ENCODE measurements at places on chromosomes 7 and 10.

GRCh38 chr7:36522453-36523007 lies 132.9 kb downstream of the ANLN start:
- DNase-seq = no peak

DNA sequence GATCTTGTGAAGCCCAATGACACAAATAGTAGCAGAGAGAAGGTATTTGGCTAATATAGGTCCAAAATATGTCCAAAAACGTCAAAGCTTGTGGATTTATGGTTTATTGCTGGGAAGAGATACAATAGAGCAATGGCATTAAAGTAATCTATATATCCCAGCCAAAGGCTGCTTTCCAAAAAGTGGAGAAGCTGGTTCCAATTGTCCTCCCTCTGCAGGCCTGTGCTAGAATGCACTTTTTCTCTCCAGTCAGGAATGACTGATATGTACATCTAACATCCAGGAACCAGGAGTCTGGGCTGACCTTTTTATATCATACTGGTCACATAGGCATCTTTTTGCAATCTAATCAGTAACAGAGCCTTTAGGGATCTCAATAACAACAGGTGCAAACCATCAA lies 167.1 kb upstream of the FAM3C start:
- DNase-seq = no peak

DNA sequence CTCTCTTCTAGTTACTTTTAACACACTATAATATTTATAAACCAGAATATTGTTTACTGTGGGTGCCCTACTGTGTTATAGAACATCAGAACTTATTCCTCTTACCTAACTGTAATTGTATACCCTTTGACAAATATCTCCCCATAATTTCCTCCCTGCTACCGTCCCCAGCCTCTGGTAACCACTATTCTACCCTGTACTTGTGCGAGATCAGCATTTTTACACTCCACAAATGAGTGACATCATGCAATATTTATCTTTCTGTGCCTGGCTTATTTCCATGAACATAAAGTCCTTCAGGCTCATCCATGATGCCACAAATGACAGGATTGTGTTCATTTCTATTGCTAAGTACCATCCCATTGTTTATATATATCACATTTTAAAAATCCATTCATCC lies 139.8 kb upstream of the RSU1 start:
- DNase-seq = no peak

DNA sequence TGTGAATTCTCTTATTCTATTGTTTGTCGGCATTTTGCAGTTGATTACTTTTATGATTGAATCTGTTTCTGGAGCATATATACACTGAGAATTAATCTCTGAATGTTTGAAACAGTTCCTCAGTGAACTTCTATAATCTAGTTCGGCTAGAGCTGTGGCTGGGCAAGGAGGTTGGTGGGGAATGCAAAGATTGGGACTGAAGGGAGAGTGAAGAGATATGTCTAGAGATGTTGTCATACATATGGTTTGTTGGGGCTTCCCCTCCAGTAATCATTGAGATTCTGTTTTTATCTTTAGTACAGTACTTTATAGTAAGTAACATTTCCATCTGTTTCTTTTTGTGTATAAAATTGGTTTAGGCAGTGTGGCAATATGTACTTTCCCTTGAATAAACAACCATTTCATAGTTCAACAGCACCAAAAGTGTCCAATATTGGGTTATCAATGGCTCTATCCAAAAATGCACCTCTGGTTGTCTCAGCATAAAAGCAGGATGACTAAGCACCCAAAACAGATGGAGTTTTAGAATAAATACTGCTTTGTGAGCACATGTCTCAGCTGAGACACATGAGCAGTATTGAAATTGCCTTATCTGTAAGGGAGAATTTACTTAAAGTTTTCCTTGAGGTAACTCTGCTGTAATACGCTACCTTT lies 36.7 kb downstream of the WAC start:
- peak; percentile 34 for DNase-seq

DNA sequence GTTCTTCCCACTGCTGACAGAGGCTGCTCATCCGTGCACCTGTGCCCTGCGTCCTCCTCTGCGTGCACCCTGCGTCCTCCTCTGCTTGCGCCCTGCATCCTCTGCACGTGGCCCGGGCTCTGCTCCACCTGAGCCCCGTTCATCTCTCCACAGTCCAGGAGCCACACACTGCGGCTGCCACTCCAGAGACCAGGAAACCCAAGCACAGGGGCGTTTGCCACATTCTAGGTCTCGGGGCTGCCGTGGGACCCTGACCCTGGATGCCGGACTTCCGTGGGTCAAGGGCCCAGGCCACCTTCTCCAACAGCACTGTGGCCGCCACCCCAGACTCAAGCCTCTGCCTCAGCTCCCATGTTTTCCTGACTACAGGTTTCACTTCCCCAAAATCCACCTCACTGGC lies 460.4 kb downstream of the PTPRN2 start:
- no peak for DNase-seq

DNA sequence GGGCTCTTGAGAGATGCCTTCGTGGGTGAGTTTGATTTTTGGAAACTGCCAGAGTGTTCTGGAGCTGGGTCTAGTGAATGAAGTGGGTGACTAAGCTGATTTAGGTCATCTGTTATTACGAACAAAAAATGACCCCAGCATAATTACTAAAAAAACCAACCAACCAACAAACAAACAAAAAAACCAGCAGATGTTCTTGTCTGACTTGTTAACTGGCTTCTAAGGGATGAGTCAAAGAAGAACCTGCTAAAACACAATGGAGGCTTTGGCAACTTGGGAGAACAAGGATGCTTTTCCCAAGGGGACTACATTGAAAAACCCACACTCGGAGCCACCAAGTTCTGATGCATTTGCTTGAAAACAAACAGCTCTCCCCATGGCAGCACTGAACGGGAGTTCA lies 11.5 kb downstream of the TACR2 start:
- no peak for DNase-seq

- DNase-seq = peak; percentile 86
These were observed 298.6 kb downstream of the REEP3 start for GRCh38 chr10:63819753-63820329.

GRCh38 chr10:77431209-77431611 lies 206.4 kb downstream of the KCNMA1 start:
- no peak for DNase-seq

- peak; percentile 60 for DNase-seq
These were observed 73.3 kb downstream of the THSD7A start for GRCh38 chr7:11758627-11759111.

GRCh38 chr7:95509199-95509598 lies 23.5 kb downstream of the ASB4 start:
- peak; percentile 68 for DNase-seq

- DNase-seq = no peak
These were observed 499.1 kb upstream of the PODXL start for GRCh38 chr7:132055336-132056120.

DNA sequence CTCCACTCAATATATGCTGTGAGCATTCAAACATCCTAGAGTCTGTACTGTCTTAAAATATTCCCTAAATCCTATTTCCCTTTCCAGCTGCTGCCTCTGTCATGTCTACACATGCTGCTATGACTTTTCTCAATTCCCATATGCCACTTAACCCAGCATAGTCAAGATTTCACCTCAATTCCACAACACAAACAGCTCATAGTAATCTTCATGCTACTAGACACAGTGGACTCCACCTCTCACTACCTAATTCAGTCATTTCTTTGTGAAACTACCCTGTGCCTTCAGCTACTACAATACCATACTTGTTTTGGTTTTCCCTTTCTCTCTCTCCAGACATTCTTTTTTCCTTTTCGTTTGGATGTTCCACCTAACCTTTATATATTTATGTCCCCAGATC lies 45.5 kb downstream of the GSAP start:
- DNase-seq = no peak

DNA sequence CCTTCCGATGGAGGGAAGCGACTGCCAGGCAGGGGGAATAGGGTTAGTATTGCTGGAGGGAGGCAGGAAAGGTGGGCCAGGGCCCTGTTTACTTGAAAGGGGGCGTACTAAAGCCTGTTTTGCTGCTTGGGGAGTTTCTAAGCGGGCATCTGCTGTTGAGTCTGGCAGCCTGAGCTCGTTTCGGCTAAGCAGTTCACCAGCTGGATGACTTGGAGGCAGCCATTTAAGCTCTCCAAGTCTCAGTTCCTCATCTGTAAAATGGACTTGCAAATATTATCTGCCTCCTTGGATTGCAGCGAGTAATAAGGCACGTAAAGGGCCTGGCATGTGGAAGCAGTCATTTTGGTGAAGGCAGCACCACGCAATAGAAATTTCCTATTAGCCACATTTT lies 44.0 kb downstream of the LDB3 start:
- DNase-seq = no peak

- DNase-seq = no peak
These were observed 1.1 kb downstream of the NDST2 start for GRCh38 chr10:73810358-73810734.

DNA sequence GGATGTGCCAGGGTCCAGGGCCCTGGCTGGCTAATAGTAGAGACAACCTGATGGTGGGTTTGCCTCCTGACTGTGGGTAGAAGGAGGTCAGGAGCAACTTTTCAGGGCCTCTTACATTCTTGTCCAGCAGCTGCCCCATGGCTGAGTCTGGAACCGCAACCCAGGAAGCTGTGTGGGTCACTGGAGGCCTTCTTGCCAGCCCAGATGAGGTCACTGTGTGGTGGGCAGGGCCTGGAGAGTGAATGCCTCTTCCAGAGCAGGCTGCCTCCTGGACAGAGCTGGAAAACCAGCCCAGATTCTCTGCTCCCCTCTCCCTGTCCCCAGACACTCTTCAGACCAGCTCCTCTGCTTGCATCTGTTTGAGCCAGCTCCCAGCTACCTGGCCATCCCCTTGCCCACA lies 43.5 kb upstream of the LEP start:
- DNase-seq = no peak

GRCh38 chr7:111394891-111395290 lies 167.4 kb downstream of the IMMP2L start:
- DNase-seq = no peak

Data from fibroblast of pulmonary artery (primary cell).